ENCODE measurements at places on chromosomes 4 and X.

- no peak for DNase-seq
These were observed 34.8 kb downstream of the MAGED4B start for GRCh38 chrX:52034211-52034610.

GRCh38 chrX:97987979-97988378 is 1104.3 kb downstream of the RPA4 start:
- no peak for DNase-seq

DNA sequence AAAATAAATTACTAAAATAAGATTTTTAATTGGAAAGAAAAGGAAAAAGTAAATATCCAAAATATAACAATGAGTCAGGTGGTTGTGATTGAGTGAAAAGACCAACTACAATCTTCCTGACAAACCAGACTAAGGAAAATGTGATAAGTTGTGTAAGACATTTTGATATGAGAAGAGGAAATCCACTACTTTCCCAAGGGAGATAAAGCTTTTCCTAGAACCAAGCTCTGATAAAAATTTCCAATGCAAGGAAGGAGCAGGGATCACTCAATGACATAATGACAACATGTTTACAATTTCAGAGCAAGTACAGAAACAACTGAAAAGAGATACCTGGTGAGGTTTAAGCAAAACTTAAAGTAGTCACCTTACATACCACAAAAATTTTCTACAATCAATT is 305.1 kb upstream of the RASGEF1B start:
- DNase-seq: no peak

DNA sequence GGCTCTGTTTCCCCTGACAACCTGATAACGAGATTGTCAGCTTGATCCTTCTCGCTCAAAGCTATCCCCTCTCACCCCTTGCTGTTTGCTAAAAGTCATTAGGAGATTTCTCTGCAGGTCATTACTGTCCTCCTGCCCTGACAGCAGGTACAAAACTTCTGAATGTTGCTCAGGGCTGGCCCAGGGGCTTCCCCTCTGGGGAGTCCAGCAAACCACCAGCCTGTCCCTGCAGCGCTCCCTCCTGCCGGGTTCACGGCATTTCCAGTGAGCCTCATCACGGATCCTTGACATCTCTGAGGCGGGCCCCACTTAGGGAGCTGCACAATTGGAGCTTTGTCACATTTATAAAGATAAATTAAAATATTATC is 5.2 kb upstream of the SORCS2 start:
- DNase-seq: no peak

- DNase-seq: no peak
These were observed 4.0 kb downstream of the FAM114A1 start for GRCh38 chr4:38871593-38871992.

Data from stimulated activated CD4-positive, alpha-beta T cell treated with anti-CD3 and anti-CD28 coated beads, Interleukin-15, amount 100 ng/mL, for 1 hour (primary cell).